Cerebellar nuclear complex (tissue), 1 donor: ENCODE measurements at places on chromosomes 2 and 18.

- peak; percentile 18 for DNase-seq
Observed at GRCh38 chr2:241617431-241618154, 19.4 kb downstream of the THAP4 start.

GRCh38 chr2:11705063-11705462 is 35.1 kb upstream of the NTSR2 start:
- no peak for DNase-seq

DNA sequence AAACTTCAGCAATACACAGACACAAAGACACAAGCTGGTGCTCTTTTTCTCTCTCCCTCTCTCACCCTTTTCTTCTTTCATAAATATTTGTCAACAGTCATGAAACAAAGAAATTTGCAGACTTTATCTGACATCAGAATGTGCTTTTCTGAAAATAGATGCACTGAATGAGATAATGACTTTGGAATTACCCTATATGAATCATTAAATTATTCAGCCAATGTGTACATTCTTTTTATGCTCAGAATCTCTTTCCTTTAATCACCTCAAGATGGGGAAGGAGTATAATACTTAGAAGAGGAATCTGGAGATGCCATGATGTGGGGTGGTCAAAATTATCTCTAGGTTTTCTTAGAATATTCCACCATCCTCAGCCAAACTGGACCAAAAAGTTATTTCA is 289.9 kb downstream of the LRRTM1 start:
- no peak for DNase-seq

GRCh38 chr2:45120546-45120945 is 111.3 kb upstream of the SIX2 start:
- no peak for DNase-seq

DNA sequence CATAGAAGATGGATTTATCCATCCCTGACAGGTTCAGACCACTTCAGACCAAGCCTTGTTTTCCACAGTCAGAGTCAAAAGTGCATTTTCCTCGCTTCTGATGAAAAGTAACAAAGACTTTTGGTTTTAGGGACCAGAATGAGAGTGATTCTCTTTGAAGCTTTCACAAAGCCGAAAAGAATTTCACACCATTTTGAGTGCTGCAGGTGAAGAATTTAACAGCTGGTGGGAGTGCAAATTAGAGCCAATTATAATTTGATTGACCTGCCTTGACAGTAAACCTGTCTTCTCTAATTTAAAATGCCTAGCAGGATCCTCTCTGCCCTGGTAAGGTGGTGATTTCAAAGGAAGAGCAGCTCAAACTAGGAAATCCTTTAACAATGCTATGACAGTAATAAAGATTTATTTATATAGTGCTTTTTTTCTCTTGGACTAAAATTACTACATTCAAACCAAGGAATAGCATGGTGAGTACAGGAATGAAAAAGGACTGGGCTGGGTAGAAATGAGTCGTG is 241.6 kb downstream of the HRH4 start:
- no peak for DNase-seq

- no peak for DNase-seq
Observed at GRCh38 chr2:40719414-40719813, 267.5 kb upstream of the SLC8A1 start.

- DNase-seq = no peak
Observed at GRCh38 chr2:239814861-239815601, 210.1 kb downstream of the NDUFA10 start.

- DNase-seq = no peak
Observed at GRCh38 chr2:15031745-15032240, 399.3 kb downstream of the LRATD1 start.

GRCh38 chr2:159381574-159381973 is 95.1 kb upstream of the WDSUB1 start:
- no peak for DNase-seq

DNA sequence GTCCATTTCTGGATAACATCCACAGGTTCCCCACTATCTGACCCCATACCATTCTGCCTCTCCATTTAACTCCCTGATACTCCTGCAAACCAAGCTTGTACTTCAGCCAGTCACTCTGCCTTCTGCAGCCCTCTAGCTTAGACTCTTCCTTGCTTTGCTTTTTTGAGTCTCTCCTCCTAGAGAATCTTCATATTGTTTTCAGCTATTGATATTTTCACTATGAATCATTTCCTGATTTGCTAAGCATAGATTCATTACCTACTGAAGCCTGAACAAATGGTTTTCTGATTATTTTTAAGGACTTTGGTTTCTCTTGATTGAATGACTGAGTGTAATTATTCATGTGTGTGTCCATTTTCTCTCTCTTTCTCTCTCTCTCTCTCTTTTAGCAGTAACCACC is 2102.3 kb upstream of the CELF4 start:
- DNase-seq = no peak

DNA sequence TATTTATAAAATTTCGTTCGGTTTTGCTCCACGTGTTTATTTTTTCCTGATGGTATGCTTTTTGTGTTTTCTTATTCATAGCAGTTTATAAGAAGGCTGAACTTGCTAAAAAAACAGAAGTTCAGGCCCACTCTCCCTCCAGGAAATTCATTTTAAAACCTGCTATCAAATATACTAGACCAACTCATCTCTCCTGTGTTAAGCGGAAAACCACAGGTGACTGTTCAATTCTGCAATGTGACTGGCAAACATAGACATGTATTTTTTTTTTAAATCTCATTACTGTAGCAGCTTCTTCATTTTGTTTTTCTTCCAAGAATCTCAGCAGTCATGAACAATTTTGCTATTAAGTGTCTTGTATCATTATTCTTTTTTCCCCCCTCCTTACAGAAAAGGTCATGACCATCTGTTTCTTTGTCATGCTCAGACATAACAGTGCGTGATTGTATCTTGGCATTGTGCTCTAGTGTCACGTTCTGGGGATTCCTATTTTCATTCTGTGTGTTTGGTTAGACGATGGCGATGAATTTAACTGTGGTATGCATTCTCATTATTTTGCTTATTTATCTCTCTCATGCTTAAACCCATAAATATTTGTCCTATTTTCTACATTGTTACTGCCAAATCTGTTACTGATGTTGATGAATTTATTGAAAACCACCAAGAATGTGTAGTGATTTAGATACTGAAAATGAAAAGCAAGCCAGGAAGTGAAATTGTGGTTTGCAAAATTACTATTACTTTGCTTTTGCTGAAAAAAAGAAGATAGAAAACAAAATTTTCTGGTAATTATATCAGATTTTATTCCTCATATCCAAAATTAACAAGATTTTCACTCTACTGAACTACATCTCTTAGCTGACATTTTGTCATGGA is 74.6 kb upstream of the UNC80 start:
- DNase-seq = no peak

GRCh38 chr18:5058768-5059695 is 138.0 kb downstream of the AKAIN1 start:
- peak; percentile 59 for DNase-seq

- DNase-seq = no peak
Observed at GRCh38 chr18:49017813-49018553, 67.2 kb upstream of the SMAD7 start.

- no peak for DNase-seq
Observed at GRCh38 chr2:28336982-28337627, 55.6 kb upstream of the FOSL2 start.

DNA sequence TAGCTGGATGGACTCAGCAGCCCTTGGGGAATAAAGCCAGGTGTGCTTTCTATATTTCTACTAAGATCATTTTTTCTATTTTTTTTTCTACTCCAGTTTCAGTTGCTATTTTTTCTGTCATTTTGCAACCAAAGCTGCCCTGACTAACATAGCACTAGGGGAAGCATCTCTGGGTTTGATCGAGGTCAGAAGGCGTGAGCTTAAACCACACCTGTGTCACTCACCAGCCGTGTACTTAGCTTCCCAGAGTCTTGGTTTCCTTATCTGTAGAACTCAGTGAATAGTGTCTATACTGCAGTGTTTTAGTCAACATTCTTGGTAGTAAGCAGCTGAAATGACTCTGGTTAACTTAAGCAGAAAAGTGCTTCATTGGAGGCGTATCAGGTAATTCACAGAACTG is 489.6 kb upstream of the SPRED2 start:
- DNase-seq = no peak
